Naive thymus-derived CD4-positive, alpha-beta T cell (primary cell): ENCODE measurements at places on chromosomes 5 and 9. TPM values are rescaled to one million over a fixed set of nuclear protein-coding genes. Genes with fewer than 3 reads are reported as not detected.

Gene PSAT1
- total RNA-seq = 1.6 TPM

DNA sequence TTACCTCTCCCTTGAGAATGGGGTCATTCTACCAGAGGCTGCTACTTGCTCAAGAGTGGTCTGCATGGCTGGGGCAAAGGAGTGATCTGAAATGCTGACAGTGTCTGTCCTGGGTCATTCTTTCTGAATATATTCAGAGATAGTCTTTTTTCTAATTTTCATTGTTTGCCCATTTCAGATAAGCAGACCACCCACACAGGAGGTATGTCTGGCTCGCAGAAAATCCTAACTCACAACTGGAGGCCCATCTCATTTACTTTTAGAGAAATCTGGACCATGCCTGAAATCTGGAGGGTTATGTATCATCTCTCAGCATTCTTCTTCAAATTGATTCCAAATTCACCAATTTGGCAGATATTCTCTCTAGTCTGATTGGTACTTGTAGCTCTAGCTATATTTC, 227.6 kb downstream of the SEC61B start:
- no peak for DNase-seq

GRCh38 chr9:17905366-17905765, 326.5 kb downstream of the SH3GL2 start:
- no peak for DNase-seq

- no peak for DNase-seq
Observed at GRCh38 chr9:112764837-112765236, 14.3 kb downstream of the SNX30 start.
